SHP77 (cell line): ENCODE measurements at places on chromosomes 3 and 15.

DNA sequence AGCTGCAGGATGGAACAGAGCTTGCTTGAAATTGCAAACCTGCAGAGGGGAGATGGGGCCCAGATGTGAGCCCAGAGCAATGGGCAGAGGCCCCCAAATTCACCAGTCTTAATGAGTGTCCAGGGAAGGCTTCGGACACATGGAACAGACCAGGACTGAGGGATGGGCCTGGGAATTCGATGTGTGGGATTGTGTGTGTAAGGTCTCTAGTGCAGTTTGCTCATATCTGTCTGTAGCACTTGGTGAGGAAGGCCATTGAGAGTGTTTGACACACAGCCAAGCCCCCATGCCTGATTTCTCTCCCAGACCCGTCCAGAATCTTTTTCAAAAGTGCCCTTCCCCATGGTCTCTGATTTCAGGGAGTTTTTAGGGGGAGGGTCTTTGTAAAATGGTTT lies 17.2 kb downstream of the TEX264 start:
- DNase-seq: no peak

- DNase-seq: no peak
These were observed 220.2 kb downstream of the VPS13C start for GRCh38 chr15:61840090-61840489.

DNA sequence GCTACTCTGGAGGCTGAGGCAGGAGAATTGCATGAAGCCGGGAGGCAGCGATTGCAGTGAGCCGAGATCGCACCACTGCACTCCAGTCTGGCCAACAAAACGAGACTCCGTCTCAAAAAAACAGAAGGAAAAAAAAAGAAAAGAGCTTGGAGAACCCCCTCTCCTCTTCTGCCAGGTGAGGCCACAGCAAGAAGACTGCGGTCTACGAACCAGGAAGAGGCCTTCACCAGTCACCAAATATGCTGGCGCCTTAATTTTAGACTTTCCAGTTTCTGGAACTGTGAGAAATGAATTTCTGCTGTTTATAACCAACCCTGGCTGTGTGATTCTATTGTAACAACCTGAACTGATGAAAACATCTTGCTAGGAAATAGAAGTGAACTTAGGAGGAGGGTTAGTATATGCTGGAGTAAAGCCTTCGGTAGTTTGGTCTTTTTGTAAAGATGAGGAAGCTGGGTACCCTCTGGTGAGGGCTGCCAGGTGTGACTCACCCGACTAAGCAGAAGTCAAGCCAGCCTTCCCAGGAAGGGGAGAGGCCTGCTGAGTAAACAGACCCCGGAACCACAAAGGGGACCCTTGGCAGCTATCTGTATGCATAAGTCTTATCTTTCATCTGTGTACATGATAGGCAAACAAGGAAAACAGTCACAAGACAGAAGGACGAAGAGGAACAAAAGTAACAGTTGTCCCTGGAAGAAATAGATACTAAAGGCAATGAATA lies 78.7 kb downstream of the KLF13 start:
- no peak for DNase-seq

- peak; percentile 93 for DNase-seq
These were observed 97.3 kb downstream of the NPAP1 start for GRCh38 chr15:24772686-24773373.

GRCh38 chr15:89496155-89497098 lies at the start of gene RHCG:
RHCG (minus strand) TSS chr15:89496583; CDS start chr15:89496544, 39 bp downstream.
- DNase-seq: no peak

GRCh38 chr3:184168363-184169120 lies 6.1 kb upstream of the AP2M1 start:
- no peak for DNase-seq

- DNase-seq: peak; percentile 11
These were observed 75.4 kb downstream of the XXYLT1 start for GRCh38 chr3:195195321-195196209.

DNA sequence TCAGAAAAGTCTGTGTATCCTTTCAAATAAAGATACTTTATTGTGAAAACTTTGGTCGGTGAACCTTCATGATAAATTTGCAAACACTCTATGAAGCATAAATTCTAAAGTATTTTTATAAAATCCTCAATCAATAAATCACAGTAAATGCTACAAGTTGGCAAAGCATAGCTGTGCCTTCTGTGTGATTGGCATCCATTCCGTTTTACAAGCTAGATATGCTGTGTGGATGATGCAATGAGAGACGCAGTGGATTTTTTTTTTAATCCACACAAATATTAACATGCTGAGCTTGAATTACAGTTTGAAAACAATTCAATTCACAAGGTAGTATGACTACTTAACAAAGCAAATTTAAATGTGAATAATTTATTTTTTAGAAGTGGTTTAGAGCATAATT lies 937.2 kb downstream of the ZPLD1 start:
- DNase-seq: no peak

- DNase-seq: no peak
These were observed 111.1 kb downstream of the GABRB3 start for GRCh38 chr15:26661748-26662147.

DNA sequence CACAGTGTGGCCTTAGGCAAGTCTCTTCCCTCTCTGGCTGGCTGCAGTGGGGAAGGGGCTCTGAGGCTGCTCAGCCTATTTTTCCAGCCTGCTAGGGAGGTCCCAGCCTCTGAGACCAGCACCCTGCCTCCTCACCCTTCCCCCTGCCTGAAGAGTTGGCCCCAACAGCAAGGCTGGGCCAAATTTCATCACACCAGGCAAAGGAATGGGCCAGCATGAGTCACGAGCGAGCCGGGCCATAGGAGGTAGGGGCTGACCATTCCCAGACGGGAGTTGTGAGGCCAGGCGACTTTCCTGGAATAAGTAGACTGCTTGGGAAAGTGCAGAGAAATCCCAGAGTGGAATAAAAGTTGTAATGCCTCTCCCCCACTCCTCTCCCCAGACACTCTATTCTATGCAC lies 5.7 kb upstream of the FBLN2 start:
- no peak for DNase-seq

DNA sequence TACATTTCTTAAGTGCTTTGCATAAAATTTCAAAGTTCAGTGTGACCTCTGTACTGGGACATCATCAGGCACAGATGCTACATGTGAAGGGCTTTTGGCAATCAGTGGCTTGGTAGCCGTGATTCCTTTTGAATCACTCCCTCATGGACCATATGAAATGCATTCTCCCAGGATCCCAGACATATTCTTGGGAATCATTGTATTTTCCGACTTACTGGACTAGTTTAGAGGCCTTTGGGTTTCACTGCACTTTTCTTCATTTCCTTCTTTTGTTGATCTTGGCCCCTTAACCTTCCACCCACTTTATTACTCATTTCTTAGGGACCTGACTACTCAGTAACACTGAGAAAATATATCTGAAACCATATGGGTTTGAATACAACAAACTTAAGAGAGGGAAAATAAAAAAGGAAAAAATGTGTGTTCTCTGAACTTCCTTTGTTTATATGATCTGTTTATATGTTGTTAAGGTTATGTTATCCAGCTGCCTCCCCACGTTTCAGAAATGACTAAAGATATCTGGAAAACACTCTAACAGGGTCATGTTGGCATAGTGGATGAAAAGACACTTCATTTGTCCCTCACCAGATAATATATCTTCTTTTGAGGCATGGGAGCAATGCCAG lies 35.1 kb downstream of the HMG20A start:
- no peak for DNase-seq

DNA sequence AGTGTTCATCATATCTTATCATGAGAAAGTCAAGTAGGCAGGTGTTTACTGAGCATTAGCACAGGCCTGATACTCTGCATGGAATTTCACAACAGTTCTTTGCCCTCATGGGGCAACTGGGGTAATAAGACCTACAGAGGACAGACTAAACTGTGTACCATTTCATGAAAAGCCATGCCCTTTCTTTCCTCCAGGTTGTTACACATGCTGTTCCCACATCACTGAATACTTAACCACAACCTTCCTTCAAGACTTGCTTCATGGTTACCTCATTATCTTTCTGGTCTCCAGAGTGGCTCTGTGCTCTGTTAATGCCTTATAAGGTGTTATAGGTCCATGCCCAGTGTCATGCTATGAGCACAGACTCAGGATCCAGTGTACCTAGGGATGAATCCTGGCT lies 28.2 kb upstream of the RSL24D1 start:
- no peak for DNase-seq

DNA sequence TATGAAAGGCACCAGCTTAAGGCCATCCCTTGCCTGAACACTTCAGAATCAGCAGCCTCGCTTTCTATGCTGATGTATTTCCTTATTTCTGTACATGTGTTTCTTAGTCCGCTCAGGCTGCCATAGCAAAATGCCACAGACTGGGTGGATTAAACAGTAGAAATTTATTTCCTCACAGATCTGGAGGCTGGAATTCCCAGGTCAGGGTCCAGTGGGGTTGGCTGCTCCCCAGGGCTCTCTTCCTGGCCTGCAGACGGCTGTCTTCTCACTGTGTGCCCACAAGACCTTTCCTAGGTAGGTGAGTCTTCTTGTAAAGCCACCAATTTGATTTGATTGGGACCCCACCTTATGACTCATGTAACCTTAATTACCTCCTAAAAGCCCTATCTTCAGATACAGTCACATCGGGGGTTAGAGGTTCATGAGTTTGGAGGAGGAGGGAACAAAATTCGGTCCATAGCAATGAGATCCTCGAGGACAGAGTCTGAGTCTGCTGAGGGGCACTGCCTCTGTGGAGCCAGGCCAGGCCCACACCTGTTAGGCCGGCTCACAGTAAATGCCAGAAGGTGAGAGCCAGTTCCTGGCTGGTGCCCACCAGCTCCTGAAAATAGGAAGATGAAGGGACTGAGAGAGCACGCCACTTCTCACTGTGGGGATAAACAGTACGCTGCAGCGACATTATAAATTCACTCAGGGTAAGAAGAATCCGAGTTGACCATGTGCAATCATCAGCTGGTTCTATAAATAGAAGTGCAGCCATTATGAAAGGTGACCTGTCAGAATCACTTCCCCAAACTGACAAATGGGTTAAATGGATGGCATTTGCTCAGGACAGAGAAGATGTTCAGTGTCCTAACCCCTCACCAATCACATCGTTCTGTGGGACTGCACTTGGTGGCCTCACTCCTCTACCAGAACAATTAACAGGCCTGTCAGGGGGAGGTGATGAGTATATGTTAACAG lies 41.1 kb downstream of the CTXND1 start:
- DNase-seq: no peak

DNA sequence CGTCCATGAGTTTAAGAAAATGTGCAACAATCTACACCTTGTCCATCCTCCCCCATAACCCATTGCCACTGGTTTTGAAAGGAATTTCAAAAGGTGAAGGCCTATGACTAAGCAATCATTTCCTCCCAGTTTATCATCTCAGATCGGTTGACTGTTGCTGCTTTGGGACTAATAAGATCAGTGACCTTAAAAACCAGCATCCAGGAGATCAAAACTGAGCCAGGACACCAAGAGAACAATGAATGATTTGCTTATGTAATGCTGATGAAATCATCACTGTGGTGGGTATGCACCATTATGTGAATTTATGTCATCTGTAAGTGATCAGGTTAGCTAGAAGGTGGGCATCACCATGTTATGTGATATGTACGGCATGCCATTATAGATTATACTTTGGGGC lies 195.5 kb downstream of the SSR3 start:
- no peak for DNase-seq

- DNase-seq: no peak
These were observed 64.2 kb downstream of the FAM43A start for GRCh38 chr3:194749631-194750490.

DNA sequence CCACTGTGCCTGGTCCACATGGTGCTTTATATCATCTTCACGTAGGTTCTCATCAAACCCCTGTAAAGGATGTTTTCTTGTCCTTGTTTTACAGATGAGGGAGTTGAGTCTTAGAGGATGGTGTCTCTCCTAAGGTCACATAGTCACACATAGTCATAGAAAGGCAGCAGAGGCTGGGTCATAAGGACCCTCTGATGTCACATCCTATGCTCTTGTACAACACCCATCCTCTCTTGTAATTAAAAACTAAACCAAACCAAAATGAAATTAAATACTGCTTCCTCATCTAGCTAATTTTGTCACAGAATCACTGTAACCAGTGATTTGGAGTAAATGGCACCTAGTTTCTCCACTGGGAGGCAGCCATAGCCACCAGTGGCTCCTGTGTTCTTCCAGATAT lies 21.8 kb upstream of the ATP1B3 start:
- no peak for DNase-seq

- DNase-seq: no peak
These were observed 39.0 kb upstream of the MYO5C start for GRCh38 chr15:52334491-52335160.

DNA sequence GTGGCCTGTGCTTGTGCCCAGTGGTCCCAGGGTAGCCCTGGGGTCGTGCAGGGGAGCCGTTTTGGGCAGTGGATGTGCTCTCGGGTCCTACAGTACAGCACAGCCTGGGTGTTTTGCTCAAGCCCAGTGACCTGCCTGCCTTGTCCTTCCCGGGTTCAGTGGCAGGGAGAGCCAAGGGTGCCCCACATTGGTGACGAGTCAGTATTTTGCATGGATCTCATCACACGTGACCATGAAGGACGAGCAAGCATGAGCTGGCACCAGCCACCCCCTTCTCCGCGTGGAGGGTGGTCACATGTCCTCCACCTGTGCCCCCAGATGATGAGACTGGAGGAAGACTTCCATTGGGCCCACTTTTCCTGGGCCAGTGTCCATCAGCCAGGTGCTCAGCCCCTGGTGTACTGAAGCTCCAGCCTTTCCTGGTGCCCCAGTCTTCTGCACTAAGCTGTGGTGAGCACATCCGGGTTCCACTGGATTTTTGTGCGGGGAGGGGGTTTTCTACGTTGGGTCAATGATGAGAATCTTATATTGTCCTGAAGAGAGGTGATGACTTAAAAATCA lies 197.5 kb downstream of the UBE3A start:
- no peak for DNase-seq

- DNase-seq: no peak
These were observed 456.2 kb downstream of the ZNF385D start for GRCh38 chr3:21294768-21295167.
